ENCODE measurements at places on chromosomes 11 and 22. TPM values are rescaled to one million over a fixed set of nuclear protein-coding genes. Genes with fewer than 3 reads are reported as not detected.

Gene ZC3H12C
- 13.5 TPM for total RNA-seq

Gene POU2AF2
- total RNA-seq: not detected

Gene SLC35F2
- 89.4 TPM for total RNA-seq

Gene SLC22A6
- total RNA-seq: not detected

- no peak for DNase-seq
Measured at GRCh38 chr11:112925516-112926310, 35.5 kb upstream of the NCAM1 start.
